ENCODE measurements at places on chromosomes 7 and 10. TPM values are rescaled to one million over a fixed set of nuclear protein-coding genes. Genes with fewer than 3 reads are reported as not detected.

GRCh38 chr7:114008696-114009095 lies 89.9 kb upstream of the PPP1R3A start:
- H3K4me3 ChIP-seq = no peak overlapping the region
- H3K27ac ChIP-seq = no peak overlapping the region
- no peaks in the 10 kb centered on the region for H3K36me3 ChIP-seq
- no peak for DNase-seq

SPRN gene
- 3.7 TPM for total RNA-seq

TRPV5 gene
- total RNA-seq = not detected

- H3K4me1 ChIP-seq = peaks cover 11% of the 10 kb centered on the region
- H3K36me3 ChIP-seq = no peaks in the 10 kb centered on the region
- no peak overlapping the region for H3K4me3 ChIP-seq
- no peaks in the 10 kb centered on the region for H3K27me3 ChIP-seq
- H3K27ac ChIP-seq = no peak overlapping the region
- no peak for DNase-seq
Measured at GRCh38 chr10:100895346-100895745, 17.4 kb upstream of the SLF2 start.

- no peaks in the 10 kb centered on the region for H3K36me3 ChIP-seq
- no peak overlapping the region for H3K4me3 ChIP-seq
- no peaks in the 10 kb centered on the region for H3K4me1 ChIP-seq
- H3K27ac ChIP-seq = no peak overlapping the region
Measured at GRCh38 chr10:127600479-127600878, 51.4 kb downstream of the NPS start.

GRCh38 chr7:14960721-14961120 lies 58.2 kb upstream of the DGKB start:
- no peak overlapping the region for H3K4me3 ChIP-seq
- DNase-seq = no peak
- H3K36me3 ChIP-seq = no peaks in the 10 kb centered on the region
- H3K27me3 ChIP-seq = no peaks in the 10 kb centered on the region

KCNH2 gene
- total RNA-seq = 4.6 TPM

DNA sequence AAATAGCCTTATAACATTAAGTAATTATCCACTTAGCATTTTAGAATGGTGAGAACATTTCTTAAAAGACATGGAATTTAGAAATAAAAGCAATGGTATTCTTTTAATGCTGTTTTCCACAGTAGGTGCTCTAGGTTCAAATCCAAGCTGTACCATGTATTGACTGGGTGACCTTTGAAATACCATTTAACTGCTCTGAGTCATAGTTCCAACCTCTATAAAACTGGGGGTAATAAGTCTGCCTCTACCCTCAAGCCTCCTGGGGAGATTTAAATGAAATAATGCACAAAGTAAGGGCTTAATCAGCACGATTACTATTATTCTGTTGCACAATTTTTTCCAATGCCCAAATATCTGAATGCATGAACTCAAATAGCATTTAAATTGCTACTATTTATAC lies 236.4 kb upstream of the CCDC6 start:
- H3K4me3 ChIP-seq = no peak overlapping the region
- DNase-seq = no peak
- H3K4me1 ChIP-seq = peaks cover 20% of the 10 kb centered on the region

SUV39H2 gene
- 13.8 TPM for total RNA-seq

GRCh38 chr10:69278446-69278963 lies at the start of gene HK1:
Gene HK1 (plus strand): TSS chr10:69278496.
- H3K36me3 ChIP-seq = no peaks in the 10 kb centered on the region
- no peak within 1 kb of the TSS for H3K27ac ChIP-seq
- peaks cover 4% of the 10 kb centered on the region for H3K27me3 ChIP-seq

A1CF gene
- total RNA-seq = not detected

NUTM2E gene
- 0.50 TPM for total RNA-seq

- H3K27ac ChIP-seq = no peak overlapping the region
- H3K4me3 ChIP-seq = no peak overlapping the region
- peaks cover 5% of the 10 kb centered on the region for H3K4me1 ChIP-seq
- no peaks in the 10 kb centered on the region for H3K36me3 ChIP-seq
- no peak for DNase-seq
Measured at GRCh38 chr10:132405463-132405991, 8.5 kb downstream of the PWWP2B start.

OR13A1 gene
- total RNA-seq = not detected

DNA sequence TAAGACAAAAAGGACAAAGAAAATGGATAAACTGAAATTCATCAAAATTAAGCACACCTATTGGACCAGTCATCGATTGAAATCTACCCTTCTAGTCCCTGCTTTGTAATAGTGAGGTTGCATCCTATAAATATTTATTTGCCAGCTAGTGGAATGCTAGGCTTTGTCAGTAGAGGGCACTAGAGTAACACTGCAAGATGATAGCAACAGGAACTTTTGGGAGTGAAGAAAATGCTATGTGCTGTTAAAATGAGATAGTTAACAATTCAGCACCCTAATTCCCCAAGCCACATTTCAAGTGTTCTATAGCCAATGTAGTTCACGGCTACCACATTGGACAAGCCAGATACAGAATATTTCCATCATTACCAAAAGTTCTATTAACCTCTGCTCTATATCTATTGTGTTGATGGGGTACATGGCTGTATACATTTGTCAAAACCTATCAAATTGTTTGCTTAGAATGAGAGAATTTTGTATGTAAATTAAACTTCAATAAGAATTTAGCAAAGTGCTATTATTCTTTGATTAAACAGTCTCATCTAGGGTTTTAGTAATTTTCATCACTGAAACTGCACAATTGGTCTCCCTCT lies 69.8 kb downstream of the LSMEM1 start:
- peak; percentile 35 for DNase-seq
- H3K4me3 ChIP-seq = no peak overlapping the region
- no peaks in the 10 kb centered on the region for H3K4me1 ChIP-seq

- H3K4me3 ChIP-seq = no peak overlapping the region
- H3K36me3 ChIP-seq = no peaks in the 10 kb centered on the region
- H3K27ac ChIP-seq = no peak overlapping the region
- H3K4me1 ChIP-seq = no peaks in the 10 kb centered on the region
Measured at GRCh38 chr10:132921818-132922807, 20.3 kb downstream of the CFAP46 start.

GRCh38 chr10:86729677-86730076 lies 26.7 kb upstream of the BMPR1A start:
- H3K4me1 ChIP-seq = no peaks in the 10 kb centered on the region
- no peak overlapping the region for H3K4me3 ChIP-seq
- DNase-seq = no peak
- no peaks in the 10 kb centered on the region for H3K36me3 ChIP-seq
- no peaks in the 10 kb centered on the region for H3K27me3 ChIP-seq

- H3K4me3 ChIP-seq = no peak overlapping the region
- H3K36me3 ChIP-seq = no peaks in the 10 kb centered on the region
- peak; percentile 75 for DNase-seq
Measured at GRCh38 chr7:33258491-33258951, 129.2 kb downstream of the BBS9 start.

PRSS58 gene
- not detected for total RNA-seq

DNA sequence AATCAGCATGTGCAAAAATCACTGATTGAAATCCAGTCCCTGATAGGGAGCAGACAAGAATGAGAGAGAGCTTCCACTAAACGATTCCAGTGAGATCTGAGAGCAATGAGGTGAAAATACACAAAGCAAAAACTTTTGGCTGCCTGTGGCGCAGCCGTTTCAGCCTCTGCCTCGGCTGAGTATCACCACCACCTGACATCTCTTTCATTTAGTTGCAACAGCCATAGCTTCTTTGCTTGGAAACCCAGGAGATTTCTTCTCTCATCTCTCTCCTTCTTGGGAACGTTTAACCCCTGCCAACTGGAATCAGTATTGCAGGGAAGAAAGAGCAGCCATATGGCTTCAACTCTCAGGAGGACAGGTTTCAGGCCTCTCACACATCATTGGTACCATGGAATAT lies 237.3 kb upstream of the AGK start:
- H3K27ac ChIP-seq = no peak overlapping the region
- no peaks in the 10 kb centered on the region for H3K27me3 ChIP-seq
- H3K4me3 ChIP-seq = no peak overlapping the region
- H3K36me3 ChIP-seq = no peaks in the 10 kb centered on the region
- no peak for DNase-seq

DNA sequence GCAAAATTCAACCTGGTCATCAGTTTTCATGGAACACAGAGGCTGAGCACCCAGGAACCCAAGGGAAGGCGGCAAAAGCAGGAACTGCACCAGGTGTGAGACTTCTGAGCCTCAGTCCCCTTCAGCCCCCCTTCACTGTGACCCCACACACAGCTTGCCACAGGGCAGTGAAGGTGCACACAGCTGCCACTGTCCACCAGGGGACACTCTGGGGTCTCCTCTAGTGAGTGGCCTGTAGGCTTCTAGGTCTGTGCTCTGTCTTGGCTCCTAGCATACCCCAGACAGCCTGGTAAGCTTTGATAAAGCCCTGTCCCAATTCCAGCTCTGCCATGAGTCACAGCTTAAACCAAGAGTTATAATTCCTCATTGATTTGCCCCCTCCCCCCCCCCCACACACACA lies 12.1 kb downstream of the KCNH2 start:
- no peak overlapping the region for H3K4me3 ChIP-seq
- H3K4me1 ChIP-seq = no peaks in the 10 kb centered on the region

DNA sequence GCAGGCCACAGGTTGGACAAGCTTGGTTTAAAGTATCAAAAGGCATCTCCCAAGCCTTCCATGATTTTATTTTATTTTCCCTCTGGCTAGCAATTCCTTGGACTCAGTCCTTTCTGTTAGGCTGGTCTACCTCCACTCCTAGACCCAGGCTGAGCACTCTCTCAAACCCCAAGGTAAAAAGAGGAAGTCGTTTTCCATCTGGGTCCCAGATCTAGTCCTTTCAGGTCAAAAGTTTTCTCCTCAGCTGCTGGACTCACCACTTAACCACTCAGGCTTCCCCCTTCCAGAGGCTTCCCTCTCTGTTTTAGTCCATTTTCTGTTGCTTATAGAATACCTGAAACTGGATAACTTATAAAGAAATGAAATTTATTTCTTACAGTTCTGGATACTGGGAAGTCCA lies 252.3 kb upstream of the MKLN1 start:
- H3K4me3 ChIP-seq = peak overlapping the region; percentile 20
- DNase-seq = no peak
- H3K27ac ChIP-seq = peak overlapping the region; percentile 72
- H3K36me3 ChIP-seq = no peaks in the 10 kb centered on the region
- no peaks in the 10 kb centered on the region for H3K27me3 ChIP-seq
- peaks cover 26% of the 10 kb centered on the region for H3K4me1 ChIP-seq

- no peak overlapping the region for H3K4me3 ChIP-seq
- no peaks in the 10 kb centered on the region for H3K36me3 ChIP-seq
- peaks cover 16% of the 10 kb centered on the region for H3K27me3 ChIP-seq
- H3K27ac ChIP-seq = no peak overlapping the region
- DNase-seq = no peak
Measured at GRCh38 chr10:103459615-103460014, 915 bp upstream of the CALHM1 start.

- peak; percentile 95 for DNase-seq
- H3K4me3 ChIP-seq = no peak overlapping the region
- peak overlapping the region; percentile 38 for H3K27ac ChIP-seq
- peaks cover 21% of the 10 kb centered on the region for H3K4me1 ChIP-seq
- no peaks in the 10 kb centered on the region for H3K27me3 ChIP-seq
- H3K36me3 ChIP-seq = no peaks in the 10 kb centered on the region
Measured at GRCh38 chr10:75530299-75530698, 98.9 kb downstream of the LRMDA start.

- peak; percentile 72 for DNase-seq
- H3K4me3 ChIP-seq = no peak overlapping the region
- H3K36me3 ChIP-seq = no peaks in the 10 kb centered on the region
- H3K27me3 ChIP-seq = no peaks in the 10 kb centered on the region
- no peak overlapping the region for H3K27ac ChIP-seq
Measured at GRCh38 chr10:3435671-3436070, 263.1 kb upstream of the PITRM1 start.

DNA sequence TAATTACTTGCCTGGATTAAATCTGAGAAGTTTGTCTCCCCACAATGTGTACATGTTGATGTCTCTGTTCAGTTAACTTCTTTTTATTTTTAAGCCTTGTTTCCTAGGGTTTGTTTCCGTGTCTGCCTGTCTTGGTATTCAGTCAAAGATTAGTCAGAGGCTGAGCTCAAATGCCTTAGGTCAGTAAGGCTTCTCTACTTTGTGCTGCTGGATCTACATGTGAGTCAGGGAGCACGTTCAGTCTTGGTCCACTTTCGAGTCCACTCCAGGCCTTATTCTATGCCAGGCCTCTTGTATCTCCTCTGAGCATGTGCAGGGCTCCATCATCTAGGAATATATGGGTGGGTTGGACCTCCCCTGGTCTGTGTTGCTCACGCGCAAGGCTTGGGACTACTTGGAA lies 93.3 kb upstream of the FZD8 start:
- no peaks in the 10 kb centered on the region for H3K27me3 ChIP-seq
- no peaks in the 10 kb centered on the region for H3K36me3 ChIP-seq
- H3K4me1 ChIP-seq = peaks cover 4% of the 10 kb centered on the region

ATOH7 gene
- total RNA-seq = 0.19 TPM

- H3K27me3 ChIP-seq = no peaks in the 10 kb centered on the region
- H3K36me3 ChIP-seq = no peaks in the 10 kb centered on the region
- H3K4me1 ChIP-seq = no peaks in the 10 kb centered on the region
- H3K27ac ChIP-seq = no peak overlapping the region
- no peak overlapping the region for H3K4me3 ChIP-seq
- no peak for DNase-seq
Measured at GRCh38 chr7:45182856-45183710, 25.5 kb downstream of the RAMP3 start.

DNA sequence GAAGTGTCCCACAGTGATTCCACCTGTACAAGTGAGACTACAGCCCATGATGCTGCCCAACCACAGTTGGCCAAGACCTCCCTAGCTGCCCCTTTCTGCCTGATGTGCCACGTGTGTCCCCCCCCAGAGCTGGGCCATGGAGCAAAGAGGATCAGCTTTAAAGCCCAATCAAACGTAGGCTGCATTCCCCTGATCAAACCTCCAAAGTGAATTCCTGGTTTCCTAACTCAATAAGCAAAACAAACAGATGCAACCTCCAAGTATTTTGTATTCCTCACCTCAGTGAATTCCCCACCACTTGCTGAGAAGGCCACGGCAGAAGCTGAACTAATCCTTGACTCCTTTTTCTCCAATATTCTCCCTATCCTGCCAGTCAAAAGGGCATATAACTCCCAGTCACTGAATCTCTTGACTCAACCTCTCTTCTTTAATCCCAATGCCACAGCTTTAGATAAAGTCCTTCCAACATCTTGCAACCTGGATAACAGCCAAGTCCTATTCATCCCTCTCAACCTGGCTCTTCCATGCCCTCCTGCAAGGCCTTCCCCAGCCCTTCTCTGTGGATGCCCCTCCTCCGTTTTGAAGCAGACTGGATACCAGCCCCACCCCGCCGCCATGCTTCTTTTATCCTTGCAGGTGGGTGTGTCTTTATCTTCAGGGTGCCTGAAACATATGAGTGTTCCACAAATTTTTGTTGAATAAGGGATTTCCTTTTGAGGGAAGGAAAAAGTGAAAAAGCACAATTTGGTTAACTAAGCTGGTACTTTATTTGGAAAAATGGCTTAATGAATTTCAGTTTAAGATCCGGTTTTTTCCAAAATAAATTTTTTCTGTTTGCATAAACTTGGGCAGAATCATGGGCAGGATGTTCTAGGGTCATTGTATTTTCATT lies 285.2 kb upstream of the MKLN1 start:
- H3K27ac ChIP-seq = no peak overlapping the region
- no peak for DNase-seq
- H3K27me3 ChIP-seq = no peaks in the 10 kb centered on the region
- no peaks in the 10 kb centered on the region for H3K36me3 ChIP-seq

- H3K27me3 ChIP-seq = no peaks in the 10 kb centered on the region
- no peak for DNase-seq
- H3K27ac ChIP-seq = no peak overlapping the region
- H3K4me3 ChIP-seq = no peak overlapping the region
Measured at GRCh38 chr10:68559251-68559650, 886 bp upstream of the TET1 start.
